Activated naive CD4-positive, alpha-beta T cell (primary cell): ENCODE measurements at places on chromosomes 7 and 10.

- DNase-seq, result no peak
These were observed 658 bp upstream of the SGCE start for GRCh38 chr7:94656658-94656924.

- DNase-seq, result no peak
These were observed 99.1 kb downstream of the XPNPEP1 start for GRCh38 chr10:109824206-109824605.

GRCh38 chr10:94183666-94184264 lies 179.0 kb downstream of the NOC3L start:
- DNase-seq, result no peak

DNA sequence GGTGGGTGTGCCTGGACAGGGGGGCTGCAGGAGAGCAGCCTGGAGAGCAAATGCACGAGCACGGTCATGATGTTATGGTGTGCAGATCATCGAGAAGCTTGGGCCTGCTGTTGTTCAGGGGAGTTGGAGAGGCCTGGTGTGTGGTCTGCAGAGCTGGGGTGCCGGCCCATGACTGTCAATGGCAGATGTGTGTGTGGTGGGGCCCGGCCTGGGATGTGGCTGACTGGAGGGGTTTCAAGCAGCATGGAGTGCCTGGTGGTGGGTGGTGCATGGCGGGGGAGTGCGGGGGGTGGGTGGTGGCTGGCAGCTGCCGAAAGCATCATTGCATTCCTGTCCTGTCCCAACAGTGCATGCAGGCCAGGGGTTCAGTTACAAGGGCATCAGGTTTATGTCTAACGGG lies 122.6 kb downstream of the DOCK1 start:
- DNase-seq, result no peak

GRCh38 chr10:70101668-70102067 lies 31.0 kb downstream of the AIFM2 start:
- no peak for DNase-seq

DNA sequence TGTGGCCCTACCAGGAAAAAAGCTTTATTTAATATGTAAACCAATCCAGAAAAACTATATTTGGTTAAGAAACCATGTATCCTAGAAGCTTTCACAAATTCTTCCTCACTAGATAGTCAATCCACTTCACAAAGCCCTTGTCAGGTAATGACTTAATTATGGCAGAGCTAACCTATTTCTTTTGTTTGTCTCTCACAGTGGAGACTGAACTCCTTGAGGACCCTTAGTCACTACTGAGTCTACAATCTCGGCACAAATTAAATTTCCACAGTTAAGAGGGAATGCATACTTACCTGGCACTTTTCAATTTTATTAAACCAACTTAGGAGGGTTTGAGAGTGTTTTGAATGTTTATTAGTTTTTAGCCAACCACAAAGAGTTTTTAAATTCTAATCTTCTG lies 23.0 kb downstream of the WAPL start:
- no peak for DNase-seq

DNA sequence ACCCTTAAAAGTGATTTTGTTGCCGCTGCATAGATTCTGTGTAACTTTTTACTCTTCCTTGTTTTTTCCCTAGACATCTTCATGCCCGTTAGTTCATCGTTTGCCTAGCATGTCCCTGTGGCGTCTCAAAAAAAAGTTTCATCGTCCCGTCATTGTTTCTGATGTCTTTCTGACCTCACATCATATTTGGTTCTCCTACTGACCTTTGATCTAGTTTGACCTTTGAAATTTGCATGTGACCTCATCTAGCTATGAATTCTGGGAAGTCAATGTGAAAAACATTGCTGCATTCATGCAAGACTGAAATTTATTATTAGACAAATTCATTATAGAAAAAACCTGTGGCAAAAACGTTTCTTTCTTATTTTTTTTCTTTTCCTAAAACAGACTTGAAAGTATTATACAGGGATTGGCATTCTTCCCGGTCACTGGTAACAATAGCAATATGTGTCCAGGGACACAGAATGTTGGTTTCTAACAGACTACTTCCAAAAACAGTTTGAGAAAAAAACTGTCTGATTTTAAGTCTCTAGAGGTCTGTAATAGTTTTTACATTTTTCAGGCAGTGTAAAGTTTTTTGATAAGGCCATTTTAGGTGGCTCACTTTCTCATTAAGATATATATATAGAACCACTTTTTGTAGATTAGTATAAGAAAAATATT lies 280.9 kb downstream of the USP6NL start:
- DNase-seq, result no peak

DNA sequence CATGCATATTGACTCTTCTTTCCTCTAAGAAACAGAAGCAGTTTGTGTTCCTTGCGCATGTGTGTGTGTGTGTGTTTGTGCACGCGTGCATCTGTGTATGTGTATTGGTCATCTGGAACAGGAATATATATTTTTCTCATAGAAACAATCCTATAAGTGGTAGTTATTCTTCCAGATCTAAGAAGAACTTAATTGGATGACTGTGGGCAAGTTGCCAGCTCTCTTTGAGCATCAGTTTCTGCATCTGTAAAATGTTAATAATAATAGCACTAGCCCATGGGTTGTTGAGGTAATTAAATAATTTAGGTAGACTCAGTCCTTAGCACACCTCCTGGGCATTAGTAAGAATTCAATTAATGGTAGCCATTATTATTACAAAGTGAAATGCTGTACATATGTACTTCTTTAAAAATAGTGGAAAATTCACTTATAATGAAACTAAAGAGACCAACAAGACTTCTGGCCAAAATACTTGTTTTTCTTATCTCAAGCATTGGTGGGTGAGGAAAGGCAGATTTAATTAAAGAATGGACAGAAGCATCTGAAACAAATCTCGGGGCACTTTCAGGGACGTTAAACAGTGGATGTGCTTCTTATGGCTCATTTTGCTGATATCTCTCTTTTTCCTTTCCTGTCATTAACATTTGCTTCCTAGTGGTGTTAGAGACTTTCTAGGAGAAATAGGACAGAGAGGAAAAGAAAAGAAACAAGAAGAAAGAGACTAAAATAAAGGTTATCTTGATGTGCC lies 124.9 kb upstream of the HABP2 start:
- DNase-seq, result no peak

DNA sequence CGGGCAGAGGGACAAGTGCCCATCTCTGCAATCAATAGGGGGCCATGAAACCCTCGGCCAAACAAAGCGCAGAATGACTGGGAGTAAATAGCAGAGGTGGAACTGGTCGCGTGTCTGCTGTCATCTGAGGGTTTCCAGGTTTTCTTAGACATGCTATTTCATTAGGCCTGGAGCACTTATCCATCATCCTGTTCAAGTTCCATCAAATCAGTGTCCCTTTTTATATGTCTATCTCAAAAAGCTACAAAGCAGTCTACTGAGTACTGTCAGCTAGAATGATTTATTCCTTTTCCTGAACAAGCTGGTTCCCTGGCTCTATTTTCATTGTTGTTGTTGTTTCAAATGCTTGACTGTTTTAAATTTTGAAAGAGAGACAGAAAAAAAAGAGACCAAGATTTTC lies 590.5 kb downstream of the PARD3 start:
- no peak for DNase-seq
